ENCODE measurements at places on chromosomes 5 and 9.

DNA sequence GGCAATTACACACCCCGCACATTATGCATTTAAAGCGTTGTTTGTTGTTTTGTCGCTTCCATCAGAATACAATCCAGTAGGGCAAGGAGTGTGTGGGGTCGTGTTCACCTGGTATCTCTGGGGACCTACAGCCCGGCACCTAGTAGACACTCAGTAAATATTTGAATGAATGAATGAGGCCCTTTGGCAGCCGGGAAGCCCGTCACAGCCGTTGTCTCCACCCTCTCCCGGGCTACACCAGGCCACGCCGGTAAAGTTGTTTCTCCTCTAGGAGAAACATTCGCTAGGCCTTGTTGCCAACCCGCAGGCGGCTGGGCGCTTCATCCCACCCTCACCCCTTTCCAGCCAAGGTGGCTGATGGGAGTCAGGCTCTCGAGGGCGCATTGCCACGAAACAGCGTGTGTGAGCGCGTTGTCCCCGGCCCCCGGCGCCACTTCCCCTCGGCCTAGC lies 876 bp upstream of the JAK2 start:
- no peak for DNase-seq

DNA sequence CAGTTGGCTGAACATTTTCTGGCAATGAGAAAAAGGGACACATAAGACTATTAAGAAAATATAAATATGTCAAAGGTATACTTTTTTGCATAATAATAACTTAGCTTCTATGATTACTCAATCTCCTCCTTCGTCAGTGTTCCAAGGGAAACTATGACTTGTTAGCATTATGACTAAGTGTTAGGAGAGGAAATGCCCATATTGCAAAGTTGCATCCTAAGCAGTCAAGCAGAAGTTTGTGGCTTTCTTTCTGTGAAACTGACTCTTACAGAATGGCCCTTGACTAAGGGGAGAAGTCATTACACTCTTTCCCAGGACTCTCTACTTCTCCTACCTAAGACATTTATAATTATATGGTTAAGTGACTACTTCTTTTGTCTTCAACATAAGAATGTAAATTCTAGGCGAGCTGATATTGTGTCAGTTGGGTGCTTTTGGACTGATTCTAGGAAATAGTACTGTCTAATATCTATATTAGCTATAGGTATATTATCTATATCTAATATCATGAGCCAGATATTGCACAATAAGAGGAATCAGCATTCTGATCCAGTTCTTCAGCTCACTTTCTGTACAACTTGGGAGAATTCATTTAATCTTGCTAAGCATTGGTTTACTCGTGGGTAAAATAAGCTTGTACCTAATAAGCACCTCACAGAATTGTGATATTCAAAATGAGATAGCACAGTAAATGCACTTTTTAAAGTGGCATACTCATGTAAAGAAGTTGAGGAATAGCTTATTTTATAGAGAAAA lies 16.4 kb upstream of the SPINK6 start:
- DNase-seq = no peak

DNA sequence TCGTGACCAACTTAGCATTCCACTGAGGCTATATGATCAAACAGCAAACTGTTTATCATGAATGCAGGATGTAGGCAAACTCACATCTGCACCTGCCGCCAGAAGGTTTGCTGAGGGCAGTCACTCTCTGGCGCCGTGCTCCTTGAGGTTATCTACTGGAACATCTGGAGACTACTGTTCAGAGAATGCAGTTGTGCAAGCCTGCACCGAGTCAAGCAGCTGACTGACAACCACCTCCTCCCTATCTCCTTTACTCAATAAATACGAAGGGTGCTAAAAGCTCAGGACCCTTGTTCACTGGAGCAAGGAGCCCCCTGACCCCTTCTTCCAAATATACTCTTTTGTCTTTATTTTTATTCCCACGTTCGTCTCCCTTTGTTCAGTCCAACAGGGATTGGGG lies 27.1 kb downstream of the CCDC125 start:
- no peak for DNase-seq

DNA sequence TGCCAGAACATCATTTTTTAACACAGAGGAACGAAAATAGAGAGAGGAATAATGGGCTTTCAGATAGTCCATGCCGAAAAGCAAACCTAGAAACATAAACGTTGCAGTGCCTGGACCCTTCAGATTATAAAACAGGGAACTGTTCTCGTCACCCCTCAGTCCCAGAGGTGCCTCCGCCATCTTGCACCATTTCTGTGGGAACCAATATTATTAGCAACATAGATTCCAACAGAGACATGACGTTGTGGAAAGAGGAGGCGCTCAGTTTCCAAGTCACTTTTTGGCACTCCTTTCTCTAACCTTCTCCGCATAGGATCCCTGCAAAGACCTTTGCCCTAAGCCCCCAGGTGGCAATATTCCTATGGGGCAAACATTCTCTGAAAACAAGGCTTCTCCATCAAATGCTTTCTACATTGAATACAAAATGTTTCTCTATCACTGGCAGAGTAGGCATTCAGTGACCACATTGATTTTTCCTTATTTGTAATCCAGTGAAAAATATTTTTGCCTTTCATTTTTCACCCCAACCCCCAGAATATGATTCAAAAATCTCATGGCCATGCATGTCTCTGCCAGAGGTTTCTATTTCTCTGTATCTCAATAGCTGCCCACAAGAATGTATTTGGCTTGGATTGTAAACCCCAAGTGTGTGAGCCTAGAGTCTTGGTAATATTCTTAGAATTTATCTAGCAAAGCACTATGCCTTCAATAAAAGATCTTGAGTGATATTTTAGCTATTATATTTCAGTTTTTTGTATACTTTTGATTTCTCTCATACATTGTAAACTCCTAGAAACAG lies 500.8 kb upstream of the WWC1 start:
- DNase-seq = no peak

DNA sequence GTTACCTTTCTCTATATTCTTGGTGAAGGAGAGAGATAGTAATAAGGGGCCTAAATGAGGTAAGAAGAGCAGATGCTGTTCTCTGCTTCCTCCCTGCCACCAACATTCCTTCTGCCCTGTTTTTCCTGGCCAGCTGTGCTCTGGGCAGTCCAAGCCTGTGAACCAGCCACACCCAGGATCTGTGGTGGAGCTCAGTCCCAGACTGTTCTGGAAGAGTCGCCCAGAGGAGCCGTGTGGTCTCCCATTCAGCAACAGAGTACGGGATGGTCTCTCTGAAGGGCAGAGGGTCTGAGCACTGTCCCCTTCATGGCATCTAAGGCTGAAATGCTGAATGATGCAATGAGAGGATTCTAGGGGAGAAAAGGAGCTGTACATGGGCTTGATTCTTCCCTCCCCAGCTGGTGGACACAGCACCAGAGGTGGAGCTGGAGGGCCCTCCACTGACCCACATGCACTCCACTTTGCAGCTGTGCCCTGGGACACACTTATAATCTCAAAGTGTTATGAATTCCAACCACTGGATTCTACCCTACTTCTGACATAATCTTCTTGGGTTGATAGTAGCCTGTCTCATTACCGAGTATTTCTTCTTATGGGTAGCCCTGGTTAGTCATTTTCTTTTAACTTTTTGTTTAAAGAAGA lies 70.8 kb upstream of the RPS23 start:
- no peak for DNase-seq

GRCh38 chr9:133524146-133524545 lies 613 bp downstream of the MYMK start:
- DNase-seq = no peak

DNA sequence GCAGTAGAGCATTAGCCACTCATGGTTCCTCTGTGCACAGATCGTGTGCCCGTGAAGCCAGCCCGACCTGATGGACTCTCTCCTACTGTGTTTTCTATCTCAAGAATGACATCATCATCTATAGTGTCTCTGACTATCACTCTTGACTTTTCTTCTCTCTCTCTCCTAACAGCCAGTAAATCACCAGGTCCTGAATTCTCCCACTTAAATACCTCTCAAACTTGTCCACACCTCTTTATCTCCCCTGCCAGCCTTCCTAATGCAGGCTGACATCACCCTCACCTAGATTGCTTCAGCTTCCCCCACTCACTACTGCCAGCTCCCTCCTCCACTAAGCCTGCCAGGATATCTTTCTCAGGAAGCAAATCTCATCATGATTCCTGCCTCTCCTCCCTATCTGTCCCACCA lies 90.6 kb upstream of the MIER3 start:
- no peak for DNase-seq

DNA sequence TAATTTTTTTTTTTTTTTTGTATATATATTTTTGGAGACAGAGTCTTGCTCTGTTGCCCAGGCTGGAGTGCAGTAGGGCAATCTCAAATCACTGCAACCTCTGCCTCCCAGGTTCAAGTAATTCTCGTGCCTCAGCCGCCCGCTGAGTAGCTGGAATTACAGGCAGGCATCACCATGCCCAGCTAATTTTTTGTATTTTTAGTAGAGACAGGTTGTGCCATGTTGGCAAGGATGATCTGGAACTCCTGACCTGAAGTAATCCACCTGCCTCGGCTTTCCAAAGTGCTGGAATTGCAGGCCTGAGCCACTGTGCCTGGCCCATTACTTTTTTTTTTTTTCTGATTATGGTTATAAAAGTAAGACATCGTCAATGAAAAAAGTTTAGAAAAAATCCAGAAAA lies 84.0 kb upstream of the LMNB1 start:
- no peak for DNase-seq
